CD4-positive, CD25-positive, alpha-beta regulatory T cell (primary cell): ENCODE measurements at places on chromosomes 6 and 20.

DNA sequence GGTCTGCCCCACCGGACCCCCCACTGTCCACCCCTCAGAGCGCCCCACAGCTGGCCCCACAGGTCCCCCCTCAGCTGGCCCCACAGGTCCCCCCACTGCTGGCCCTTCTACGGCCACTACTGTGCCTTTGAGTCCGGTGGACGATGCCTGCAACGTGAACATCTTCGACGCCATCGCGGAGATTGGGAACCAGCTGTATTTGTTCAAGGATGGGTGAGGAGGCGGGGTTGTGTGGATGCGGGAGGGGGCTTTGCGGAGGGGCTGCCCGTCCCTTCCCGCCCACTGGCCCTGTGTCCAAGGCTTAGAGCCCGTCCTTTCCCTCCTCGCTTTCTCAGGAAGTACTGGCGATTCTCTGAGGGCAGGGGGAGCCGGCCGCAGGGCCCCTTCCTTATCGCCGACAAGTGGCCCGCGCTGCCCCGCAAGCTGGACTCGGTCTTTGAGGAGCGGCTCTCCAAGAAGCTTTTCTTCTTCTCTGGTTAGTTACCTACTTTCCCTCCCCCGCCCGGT lies 4.7 kb downstream of the MMP9 start:
- no peak for DNase-seq

- no peak for DNase-seq
Measured at GRCh38 chr6:128073389-128073788, 172.5 kb upstream of the THEMIS start.

DNA sequence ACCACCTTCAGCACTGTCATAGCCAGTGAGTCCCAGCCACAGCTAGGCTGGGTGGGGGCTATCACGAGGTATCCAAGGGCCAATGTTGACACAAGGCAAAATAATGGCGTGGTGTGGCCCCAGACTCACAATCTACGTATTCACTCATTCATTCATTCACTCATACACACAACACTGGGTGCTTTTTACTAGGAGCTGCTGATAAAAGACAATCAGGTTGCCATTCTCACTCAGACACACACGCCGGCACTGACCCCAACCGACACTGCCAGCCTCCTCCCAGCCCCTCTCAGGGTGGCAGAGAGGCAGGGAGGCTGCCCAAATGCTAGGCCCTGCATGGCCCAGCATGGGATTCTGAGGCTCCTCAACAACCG lies 1.5 kb upstream of the C20orf144 start:
- no peak for DNase-seq

DNA sequence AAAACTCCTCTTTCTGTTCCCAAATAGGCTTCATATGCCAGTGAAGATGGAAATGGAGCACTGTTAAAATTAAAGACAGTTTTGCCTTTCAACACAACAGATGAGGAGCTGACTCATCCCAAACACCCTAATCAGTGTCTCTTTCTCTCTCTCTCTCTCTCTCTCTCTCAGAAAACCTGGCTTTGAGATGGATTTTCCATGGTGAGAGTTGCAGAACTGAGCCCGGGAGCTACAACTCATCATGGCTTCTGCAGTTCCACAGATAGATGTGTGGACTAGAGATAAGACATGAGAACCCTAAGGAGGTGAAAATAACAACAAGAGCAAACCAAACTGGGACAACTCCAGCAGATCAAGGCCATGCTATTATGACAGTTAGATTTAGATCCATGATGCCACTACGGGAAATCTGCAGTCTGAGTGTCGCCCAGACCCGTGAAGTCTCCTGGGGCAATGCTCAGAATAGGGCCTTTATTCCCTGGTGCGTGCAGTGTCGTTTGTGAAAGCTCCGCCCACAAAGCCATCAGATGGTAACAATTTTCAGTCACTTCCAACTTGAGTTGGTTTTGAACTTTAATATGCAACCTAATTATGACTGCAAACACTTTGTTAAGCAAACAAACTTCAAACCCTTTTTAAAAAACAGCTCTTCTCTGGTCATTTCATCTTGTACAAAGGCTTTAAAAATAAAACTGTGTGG lies 338.2 kb upstream of the PREP start:
- no peak for DNase-seq

- DNase-seq = no peak
Measured at GRCh38 chr20:17615645-17616479, 46.0 kb downstream of the DSTN start.
